ENCODE measurements at places on chromosomes 11 and 22. TPM values are rescaled to one million over a fixed set of nuclear protein-coding genes. Genes with fewer than 3 reads are reported as not detected.

The SPI1 gene
- 19.0 TPM for total RNA-seq

The CREB3L1 gene
- total RNA-seq = 11.7 TPM

The KCTD14 gene
- 7.8 TPM for total RNA-seq

The PHETA2 gene
- 8.6 TPM for total RNA-seq

The PACSIN2 gene
- 40.3 TPM for total RNA-seq

The F2 gene
- total RNA-seq = 0.35 TPM

The SCUBE1 gene
- total RNA-seq = 10.7 TPM

The CELSR1 gene
- 32.1 TPM for total RNA-seq

The TRPM5 gene
- total RNA-seq = 1.1 TPM

The ZNF280A gene
- total RNA-seq = not detected

The API5 gene
- total RNA-seq = 60.0 TPM

The MRGPRX3 gene
- total RNA-seq = not detected

The CHADL gene
- total RNA-seq = 5.1 TPM

The MGAT3 gene
- 13.0 TPM for total RNA-seq

The LAYN gene
- 7.9 TPM for total RNA-seq

The ELF5 gene
- 44.6 TPM for total RNA-seq

The DDTL gene
- 2.5 TPM for total RNA-seq

The SULT4A1 gene
- total RNA-seq = 1.8 TPM

The YAP1 gene
- 166 TPM for total RNA-seq

The BUD13 gene
- total RNA-seq = 17.6 TPM

The MACROD1 gene
- 36.0 TPM for total RNA-seq
